ENCODE measurements at places on chromosomes 5 and 9.

DNA sequence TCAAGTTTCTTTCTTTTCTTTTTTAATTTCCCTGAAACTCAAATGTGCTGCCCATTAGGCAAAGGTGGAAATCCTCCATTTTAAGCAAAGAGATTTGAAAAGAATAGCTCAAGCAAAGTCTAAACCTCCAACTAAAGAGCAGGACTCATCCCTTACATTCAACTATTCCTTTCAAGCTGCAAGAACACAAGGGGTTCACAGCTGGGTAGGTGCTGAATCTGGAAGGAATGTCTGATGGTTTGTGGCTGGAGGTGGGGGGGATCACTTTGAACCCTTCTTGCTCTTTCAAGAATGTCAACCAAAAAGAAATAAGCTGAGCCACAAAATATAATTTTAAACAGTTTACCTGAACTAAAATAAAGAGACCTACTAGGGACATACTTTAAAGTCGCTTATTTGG is 375.7 kb upstream of the CDH10 start:
- no peak for DNase-seq

DNA sequence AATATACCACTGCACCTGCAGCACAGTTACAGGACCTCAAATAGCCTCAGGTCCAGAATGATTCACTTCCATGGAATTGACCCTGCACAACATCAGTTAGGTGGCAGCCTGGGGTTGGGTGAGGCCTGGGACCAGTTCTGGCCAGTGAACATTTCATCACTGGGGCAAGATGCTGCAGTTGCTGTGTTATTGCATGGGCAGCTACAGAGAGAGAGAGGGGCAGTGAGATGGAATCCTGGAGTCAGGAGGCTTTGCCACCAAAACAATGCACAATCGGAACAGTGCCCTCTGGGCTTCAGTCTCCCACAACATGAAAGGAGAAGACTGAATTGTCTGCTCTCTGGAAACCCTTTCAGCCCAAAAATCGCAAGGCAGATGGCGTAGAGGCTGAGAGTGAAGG is 51.8 kb downstream of the SH3TC2 start:
- no peak for DNase-seq

DNA sequence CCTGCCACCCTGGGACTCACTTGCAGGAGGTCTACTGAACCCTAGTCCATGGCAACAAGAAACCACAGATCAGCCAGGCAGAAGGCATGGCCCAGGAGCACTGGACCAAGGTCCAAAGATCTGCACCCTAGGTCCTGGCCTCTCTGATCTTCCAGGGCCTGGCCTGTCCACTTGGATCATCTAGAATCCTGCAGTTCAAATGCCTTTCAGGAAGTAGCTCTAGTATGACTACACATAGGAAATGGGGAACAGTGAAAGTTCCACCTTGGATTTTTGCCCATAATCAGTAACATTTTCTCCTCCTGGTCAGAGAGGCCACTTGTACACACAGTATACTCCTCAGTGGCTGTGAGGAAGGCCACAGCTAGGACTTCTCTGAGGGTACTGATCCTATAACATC is 11.5 kb downstream of the ANXA6 start:
- no peak for DNase-seq

GRCh38 chr5:177301503-177302165 is 1.9 kb downstream of the RAB24 start:
- DNase-seq: no peak
